ENCODE measurements at places on chromosomes 1 and 21.
A peak's percentile ranks its signal among the peaks of the same experiment; 100 is the strongest.

- peak; percentile 14 for DNase-seq
Observed at GRCh38 chr21:29025328-29025713, 853 bp downstream of the USP16 start.

DNA sequence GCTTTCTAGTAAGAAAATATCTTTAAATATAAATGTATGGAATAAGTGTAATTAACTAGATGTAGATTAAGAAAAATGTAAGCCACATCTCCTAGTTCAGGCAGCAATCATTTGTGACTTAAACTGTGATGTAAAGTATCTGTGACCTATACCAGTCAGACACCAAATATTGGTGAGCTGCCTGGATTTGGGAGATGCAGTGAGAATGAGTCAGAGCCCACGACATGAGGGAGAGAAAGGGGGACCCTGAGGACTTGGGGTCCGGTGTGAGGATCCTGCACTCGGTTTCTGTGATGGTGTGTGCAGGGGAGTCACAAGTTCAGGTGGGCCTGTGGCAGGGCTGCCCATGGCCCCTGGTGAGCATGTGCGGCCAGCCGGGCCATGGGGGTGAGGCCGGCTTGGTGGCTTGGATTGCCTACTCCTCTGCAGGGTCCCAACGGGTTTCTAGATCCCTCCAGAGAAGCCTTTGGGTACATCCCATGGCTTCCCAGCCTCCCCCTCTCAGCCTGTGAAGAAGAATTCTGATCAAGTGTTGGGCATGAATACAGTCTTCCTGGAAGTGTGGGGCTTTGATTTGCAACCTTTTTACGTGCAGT is 19.0 kb upstream of the ABCG1 start:
- DNase-seq: peak; percentile 44

GRCh38 chr1:226949401-226949800 is 9.3 kb downstream of the COQ8A start:
- DNase-seq: no peak

- no peak for DNase-seq
Observed at GRCh38 chr1:34479731-34480130, 275.1 kb upstream of the GJB5 start.

DNA sequence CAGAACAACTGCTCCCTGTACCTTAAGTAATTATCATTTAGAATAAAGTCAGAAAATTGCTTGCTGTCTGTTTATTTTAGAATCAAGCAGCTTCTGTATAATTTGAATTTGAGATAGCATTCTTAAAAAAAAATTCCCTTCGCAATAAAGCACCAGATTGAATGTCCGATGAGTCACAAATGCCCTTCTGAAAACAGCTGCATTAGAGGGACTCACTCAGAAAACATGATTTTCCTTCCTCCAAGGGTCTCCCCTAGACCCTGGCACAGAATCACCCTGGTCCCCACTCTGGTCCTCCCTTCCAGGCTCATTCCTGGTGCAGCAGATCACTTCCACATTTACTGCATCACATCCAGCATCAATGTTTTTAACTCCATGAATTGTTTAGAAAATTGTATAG is 471.1 kb upstream of the VAMP3 start:
- peak; percentile 64 for DNase-seq

DNA sequence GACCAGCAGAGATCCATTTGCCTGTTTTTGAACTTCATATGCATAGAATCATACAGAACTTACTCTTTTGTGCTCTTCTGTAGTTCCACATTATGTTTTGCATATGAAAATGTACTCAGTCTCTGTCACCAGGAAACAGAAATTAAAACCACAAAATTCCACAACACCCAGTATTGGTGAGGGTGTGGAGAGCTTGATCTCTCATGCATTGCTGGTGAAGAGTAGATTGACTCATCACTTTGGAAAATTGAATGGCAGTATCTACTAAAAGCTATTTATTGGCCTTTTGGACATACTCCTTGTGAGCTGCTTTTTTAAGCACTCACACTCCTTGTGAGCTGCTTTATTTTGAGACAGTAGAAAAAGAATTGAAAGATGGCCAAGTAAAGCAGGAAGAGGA is 43.3 kb downstream of the VTCN1 start:
- DNase-seq: no peak

Measured in GM03348 (cell line).